ENCODE measurements at places on chromosomes 2 and 18. TPM values are rescaled to one million over a fixed set of nuclear protein-coding genes. Genes with fewer than 3 reads are reported as not detected.

DNA sequence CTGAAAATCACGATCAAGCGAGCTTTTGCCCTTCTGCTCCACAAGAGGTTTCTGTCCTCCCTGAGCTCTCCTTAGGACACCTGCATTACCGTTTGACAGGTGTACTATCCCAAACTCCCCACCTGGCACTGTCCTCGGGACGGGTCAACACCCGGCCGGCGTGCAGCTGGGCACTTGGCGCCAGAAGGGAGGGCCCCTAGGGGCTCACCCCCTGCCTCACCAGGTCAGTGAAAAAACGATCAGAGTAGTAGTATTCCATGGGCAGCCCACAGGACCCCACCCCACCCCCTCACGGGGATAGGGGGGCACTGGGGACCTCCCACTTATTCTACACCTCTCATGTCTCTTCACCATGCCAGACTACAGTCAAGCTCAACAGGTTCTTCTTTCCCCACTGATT is 117.6 kb upstream of the ANKRD30BL start:
- no peaks in the 10 kb centered on the region for H3K4me1 ChIP-seq
- no peaks in the 10 kb centered on the region for H3K36me3 ChIP-seq

- H3K4me1 ChIP-seq: no peaks in the 10 kb centered on the region
- H3K4me3 ChIP-seq: no peak overlapping the region
- H3K27ac ChIP-seq: no peak overlapping the region
Observed at GRCh38 chr2:16117021-16117700, 176.8 kb downstream of the MYCN start.

- H3K27ac ChIP-seq: no peak overlapping the region
- H3K27me3 ChIP-seq: no peaks in the 10 kb centered on the region
- H3K4me3 ChIP-seq: no peak overlapping the region
- DNase-seq: peak; percentile 32
- no peaks in the 10 kb centered on the region for H3K4me1 ChIP-seq
Observed at GRCh38 chr2:175205523-175205922, 24.0 kb upstream of the ATP5MC3 start.

DNA sequence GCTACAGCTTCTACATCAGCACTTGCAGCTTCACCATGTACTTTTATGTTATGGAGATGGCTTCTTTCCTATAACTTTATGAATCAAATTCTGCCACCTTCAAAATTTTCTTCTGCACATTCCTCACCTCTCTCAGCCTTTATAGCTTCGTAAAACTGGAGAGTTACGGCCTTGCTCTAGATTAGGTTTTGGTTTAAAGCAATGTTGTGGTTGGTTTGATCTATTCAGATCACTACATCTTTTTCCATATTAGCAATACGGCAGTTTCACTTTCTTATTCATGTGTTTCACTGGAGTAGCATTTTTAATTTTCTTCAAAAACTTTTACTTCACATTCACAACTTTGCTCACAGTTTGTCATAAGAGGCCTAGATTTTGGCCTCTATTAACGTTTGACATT is 242.9 kb upstream of the GYPC start:
- DNase-seq: no peak
- H3K4me1 ChIP-seq: no peaks in the 10 kb centered on the region
- H3K4me3 ChIP-seq: no peak overlapping the region
- no peaks in the 10 kb centered on the region for H3K27me3 ChIP-seq
- H3K36me3 ChIP-seq: no peaks in the 10 kb centered on the region

DNA sequence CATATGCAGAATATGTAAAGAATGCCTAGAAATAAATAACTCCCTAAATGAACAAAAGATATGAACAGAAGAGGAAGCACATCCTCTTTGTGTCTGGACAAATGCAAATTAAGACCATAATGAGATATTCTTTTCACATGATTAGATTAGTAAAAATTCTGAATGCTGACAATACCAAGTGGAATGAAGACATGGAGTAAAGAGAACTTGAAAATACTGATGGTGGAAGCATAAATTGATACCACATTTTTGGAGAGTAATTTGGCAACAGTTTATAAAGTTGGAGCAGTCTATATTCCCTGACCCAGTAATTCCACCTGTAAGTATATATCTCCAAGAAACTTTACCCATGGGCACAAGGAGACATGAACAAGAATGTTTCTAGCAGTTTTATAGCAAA is 130.0 kb downstream of the CAPN13 start:
- no peaks in the 10 kb centered on the region for H3K4me1 ChIP-seq
- H3K27me3 ChIP-seq: no peaks in the 10 kb centered on the region
- DNase-seq: no peak
- no peak overlapping the region for H3K4me3 ChIP-seq
- H3K36me3 ChIP-seq: no peaks in the 10 kb centered on the region

GRCh38 chr2:159229476-159230144 is 56.9 kb downstream of the WDSUB1 start:
- H3K27ac ChIP-seq: no peak overlapping the region
- H3K4me3 ChIP-seq: no peak overlapping the region
- H3K27me3 ChIP-seq: no peaks in the 10 kb centered on the region
- peaks cover 32% of the 10 kb centered on the region for H3K36me3 ChIP-seq
- H3K4me1 ChIP-seq: peaks cover 5% of the 10 kb centered on the region

- H3K27ac ChIP-seq: no peak overlapping the region
- no peak for DNase-seq
- no peak overlapping the region for H3K4me3 ChIP-seq
- no peaks in the 10 kb centered on the region for H3K36me3 ChIP-seq
Observed at GRCh38 chr18:74407888-74408287, 49.2 kb downstream of the DIPK1C start.

- peak; percentile 67 for DNase-seq
- H3K36me3 ChIP-seq: peaks cover 4% of the 10 kb centered on the region
- peak overlapping the region; percentile 43 for H3K27ac ChIP-seq
- H3K27me3 ChIP-seq: no peaks in the 10 kb centered on the region
Observed at GRCh38 chr18:35635170-35635569, 53.6 kb downstream of the GALNT1 start.

GRCh38 chr2:234492717-234493485 is 4.0 kb downstream of the ARL4C start:
- no peak for DNase-seq
- H3K36me3 ChIP-seq: no peaks in the 10 kb centered on the region
- no peak overlapping the region for H3K27ac ChIP-seq
- peaks cover 14% of the 10 kb centered on the region for H3K4me1 ChIP-seq

GRCh38 chr2:160737247-160737646 is 243.6 kb upstream of the RBMS1 start:
- no peak overlapping the region for H3K4me3 ChIP-seq
- no peaks in the 10 kb centered on the region for H3K36me3 ChIP-seq
- H3K27me3 ChIP-seq: no peaks in the 10 kb centered on the region
- H3K4me1 ChIP-seq: peaks cover 19% of the 10 kb centered on the region
- DNase-seq: no peak

GRCh38 chr2:17620280-17620679 is 79.8 kb downstream of the VSNL1 start:
- peaks cover 35% of the 10 kb centered on the region for H3K4me1 ChIP-seq
- peak overlapping the region; percentile 56 for H3K27ac ChIP-seq
- no peaks in the 10 kb centered on the region for H3K27me3 ChIP-seq
- H3K36me3 ChIP-seq: no peaks in the 10 kb centered on the region

DNA sequence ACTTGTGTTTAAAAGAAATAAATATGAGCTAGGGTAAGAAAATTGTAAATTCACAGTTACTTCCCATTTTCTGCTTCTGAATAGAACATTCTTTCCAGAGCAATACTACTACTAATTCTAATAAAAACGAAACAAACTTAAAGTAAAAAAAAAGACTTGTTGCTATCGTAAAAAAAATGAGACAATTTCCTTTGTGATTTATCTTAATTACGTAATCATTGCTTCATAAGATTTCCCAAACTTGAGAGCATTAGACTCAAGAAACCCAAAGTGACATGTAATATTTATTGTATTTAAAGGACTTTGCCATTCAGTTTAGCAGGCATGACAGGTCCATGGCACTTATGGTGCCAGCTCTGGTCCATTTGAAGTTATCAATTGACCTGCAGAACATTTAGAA is 153.8 kb downstream of the AQP4 start:
- no peaks in the 10 kb centered on the region for H3K27me3 ChIP-seq
- H3K4me3 ChIP-seq: no peak overlapping the region
- H3K4me1 ChIP-seq: no peaks in the 10 kb centered on the region
- no peak for DNase-seq

GRCh38 chr2:47040651-47041050 is 114.5 kb downstream of the STPG4 start:
- peaks cover 64% of the 10 kb centered on the region for H3K36me3 ChIP-seq
- no peak overlapping the region for H3K4me3 ChIP-seq
- H3K27ac ChIP-seq: peak overlapping the region; percentile 20
- H3K27me3 ChIP-seq: no peaks in the 10 kb centered on the region
- no peak for DNase-seq
- H3K4me1 ChIP-seq: peaks cover 40% of the 10 kb centered on the region

GRCh38 chr18:47978603-47979002 is 48.1 kb upstream of the SMAD2 start:
- no peak overlapping the region for H3K4me3 ChIP-seq
- no peak for DNase-seq
- H3K27me3 ChIP-seq: peaks cover 14% of the 10 kb centered on the region
- no peaks in the 10 kb centered on the region for H3K36me3 ChIP-seq
- no peaks in the 10 kb centered on the region for H3K4me1 ChIP-seq

DNA sequence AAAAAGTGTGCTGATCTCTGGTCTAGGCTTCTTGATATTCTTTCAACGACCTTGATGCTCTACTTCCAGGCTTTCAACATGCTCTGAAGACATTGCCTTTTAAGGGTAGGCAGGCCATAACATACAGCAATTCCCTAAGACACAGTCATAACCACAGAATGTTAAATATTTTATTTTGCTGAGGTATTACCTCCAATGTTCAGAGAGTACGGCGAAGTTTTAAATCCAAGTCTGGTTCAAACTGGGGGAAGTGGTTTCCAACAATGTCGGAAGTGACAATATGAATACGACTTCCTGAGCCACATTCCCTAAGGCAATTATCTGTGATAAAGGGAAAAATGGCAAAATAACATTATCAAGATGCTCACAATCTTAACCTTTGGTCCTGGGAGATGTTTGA is 1077.9 kb upstream of the PIK3C3 start:
- no peaks in the 10 kb centered on the region for H3K36me3 ChIP-seq
- H3K27me3 ChIP-seq: no peaks in the 10 kb centered on the region
- no peak overlapping the region for H3K4me3 ChIP-seq
- DNase-seq: no peak

Gene COL4A4
- 0.36 TPM for total RNA-seq

Gene MAP3K19
- total RNA-seq: not detected

Gene EDAR
- not detected for total RNA-seq

Gene STARD6
- total RNA-seq: not detected

Gene GNLY
- total RNA-seq: not detected

Gene TRPM8
- total RNA-seq: not detected

Gene MTX2
- 14.4 TPM for total RNA-seq

Gene ZNF385B
- 1.1 TPM for total RNA-seq

Gene FAM237A
- total RNA-seq: not detected

Gene NEU4
- total RNA-seq: not detected

Gene FKBP1B
- total RNA-seq: 3.3 TPM

Gene REG1B
- total RNA-seq: not detected

Gene LRRTM4
- under 0.01 TPM for total RNA-seq

Gene CCDC178
- not detected for total RNA-seq

Gene TOGARAM2
- total RNA-seq: 0.72 TPM

Gene UPP2
- total RNA-seq: not detected

Gene BMP10
- total RNA-seq: not detected
